GM23338 (cell line): ENCODE measurements at places on chromosomes 3 and 15.

DNA sequence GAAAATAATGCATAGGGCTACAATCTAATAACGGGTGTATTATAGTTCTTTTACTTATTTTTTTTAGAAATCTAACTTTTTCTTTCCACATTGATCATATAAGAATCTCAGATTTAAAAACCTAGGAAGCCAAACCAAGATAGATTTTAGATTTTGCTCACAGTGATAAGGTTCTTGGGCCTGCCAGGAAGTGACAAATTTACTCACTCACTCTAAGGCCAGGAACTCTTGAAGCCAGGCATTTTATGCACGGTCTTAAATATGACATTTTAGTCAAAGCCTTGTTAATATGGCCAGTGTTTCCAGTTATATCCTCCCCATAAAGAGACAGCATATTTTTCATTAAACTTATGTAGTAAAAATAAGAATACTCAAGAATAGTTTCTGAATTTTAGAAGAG is 271.4 kb downstream of the SQOR start:
- DNase-seq: no peak

GRCh38 chr15:87602371-87602770 is 654.2 kb downstream of the NTRK3 start:
- DNase-seq: no peak

DNA sequence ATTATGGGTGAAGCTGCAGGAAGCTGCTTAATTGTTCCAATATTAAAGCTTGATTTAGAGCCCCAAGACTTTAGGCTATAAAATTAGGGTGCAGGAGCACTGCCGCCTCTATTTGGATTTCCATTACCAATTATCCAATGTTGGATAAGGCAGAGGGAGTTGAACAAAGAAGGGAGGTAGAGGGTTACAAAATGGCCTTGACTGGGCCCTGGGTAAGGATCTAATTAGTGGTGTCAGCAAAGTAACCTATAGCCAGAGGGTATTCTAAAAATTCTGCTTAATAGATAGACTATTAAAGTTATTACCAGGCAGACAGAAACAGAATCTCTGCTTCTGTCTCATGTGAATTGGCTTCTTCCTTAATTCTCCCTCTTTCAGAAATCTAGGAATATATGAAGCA is 50.3 kb upstream of the DPPA4 start:
- no peak for DNase-seq

DNA sequence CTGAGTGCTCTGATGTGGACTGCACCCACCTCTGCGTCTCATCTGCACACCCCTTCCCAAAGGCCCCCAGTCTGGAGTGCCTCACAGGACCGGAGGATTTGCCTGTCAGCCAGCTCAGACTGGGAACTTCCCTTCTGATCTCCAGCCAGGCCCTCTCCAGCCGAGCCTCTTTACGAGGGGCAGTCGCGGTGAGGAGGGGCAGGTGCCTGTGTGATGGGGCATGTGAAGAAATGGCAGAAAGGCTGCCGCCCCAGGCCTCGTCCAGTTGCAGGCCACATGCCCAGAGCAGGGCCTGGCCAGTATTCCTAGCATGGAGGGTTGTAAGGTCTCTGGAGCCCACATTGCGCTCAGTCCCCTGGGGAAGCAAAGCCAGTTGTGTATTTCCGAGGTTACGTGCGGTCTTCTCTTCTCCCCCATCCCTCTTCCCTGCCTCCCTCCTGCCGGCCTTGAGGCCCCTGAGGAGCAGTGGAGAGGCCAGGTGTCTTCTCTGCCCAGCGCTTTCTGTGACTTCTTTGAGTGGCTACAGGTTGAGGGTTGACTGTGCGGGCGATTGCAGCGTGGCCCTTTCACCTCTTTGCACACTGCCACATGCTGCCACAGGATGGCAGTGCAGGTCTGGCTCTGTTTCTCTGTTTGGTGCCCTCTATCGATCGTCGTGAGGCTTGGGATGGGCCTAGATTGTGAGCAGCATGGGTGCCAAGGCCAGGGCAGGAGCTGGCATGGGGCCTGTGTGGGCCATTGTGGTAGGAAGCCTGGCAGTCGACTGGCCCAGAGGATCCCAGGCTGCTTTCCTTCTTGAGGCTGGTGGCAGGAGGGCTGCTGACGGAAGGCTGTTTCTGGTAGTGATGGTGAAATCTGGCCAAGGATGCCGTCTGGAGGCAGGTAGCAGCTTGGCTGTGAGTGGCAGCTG is 5.3 kb downstream of the CLK3 start:
- DNase-seq: peak; percentile 93

- DNase-seq: no peak
These were observed 52.8 kb downstream of the FAM43A start for GRCh38 chr3:194738254-194739093.

DNA sequence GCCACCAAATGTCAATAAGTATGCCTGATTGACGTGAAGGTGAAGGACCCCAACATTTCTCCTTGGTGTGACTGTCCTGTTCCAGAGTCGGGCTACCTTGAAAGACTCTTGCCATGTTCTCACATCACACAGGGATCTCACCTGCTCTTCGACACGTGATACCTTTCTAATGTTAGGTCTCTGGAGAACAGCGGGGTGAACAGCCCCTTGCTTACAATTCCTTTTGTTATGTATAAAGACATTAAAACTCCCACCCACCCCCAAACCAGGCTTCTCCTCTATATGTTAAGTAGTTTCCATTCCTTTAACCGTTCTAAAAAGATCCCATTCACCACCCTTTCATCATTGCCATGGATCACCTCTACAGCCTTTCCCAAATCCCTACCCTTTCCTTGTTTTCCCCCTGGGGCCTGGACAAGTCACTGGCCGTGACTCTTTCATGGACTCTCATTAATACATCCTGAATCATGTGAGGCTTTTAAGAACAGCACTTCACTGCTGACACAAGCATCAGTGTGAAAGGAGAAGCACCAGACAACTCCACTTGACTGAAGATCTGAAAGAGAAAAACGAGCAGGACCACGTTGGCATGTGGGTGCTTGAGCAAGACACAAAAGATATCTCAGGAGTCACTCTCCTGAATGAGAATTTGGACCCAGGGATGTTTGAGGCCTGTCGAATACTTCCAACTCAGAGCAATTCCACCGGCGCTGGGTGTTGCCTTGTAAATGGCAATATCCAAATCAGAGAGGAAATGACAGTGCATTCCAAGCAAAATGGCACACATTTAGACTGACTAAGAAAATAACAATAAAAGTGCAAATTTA is 115.0 kb downstream of the FOXP1 start:
- peak; percentile 59 for DNase-seq

- DNase-seq: no peak
These were observed 67.6 kb upstream of the TGFBR2 start for GRCh38 chr3:30538791-30539190.
